DMS79 treated with DMSO at 0.1 percent for 48 hours (cell line): ENCODE measurements at places on chromosomes 12 and 14.

GRCh38 chr12:58773986-58774385 is 146.3 kb downstream of the LRIG3 start:
- DNase-seq: no peak

GRCh38 chr12:54692353-54692752 is 44.2 kb upstream of the DCD start:
- DNase-seq: no peak

- DNase-seq: no peak
Observed at GRCh38 chr12:79635676-79636075, 55.1 kb downstream of the PAWR start.

- DNase-seq: no peak
Observed at GRCh38 chr12:27367078-27367477, 34.4 kb downstream of the BMAL2 start.

DNA sequence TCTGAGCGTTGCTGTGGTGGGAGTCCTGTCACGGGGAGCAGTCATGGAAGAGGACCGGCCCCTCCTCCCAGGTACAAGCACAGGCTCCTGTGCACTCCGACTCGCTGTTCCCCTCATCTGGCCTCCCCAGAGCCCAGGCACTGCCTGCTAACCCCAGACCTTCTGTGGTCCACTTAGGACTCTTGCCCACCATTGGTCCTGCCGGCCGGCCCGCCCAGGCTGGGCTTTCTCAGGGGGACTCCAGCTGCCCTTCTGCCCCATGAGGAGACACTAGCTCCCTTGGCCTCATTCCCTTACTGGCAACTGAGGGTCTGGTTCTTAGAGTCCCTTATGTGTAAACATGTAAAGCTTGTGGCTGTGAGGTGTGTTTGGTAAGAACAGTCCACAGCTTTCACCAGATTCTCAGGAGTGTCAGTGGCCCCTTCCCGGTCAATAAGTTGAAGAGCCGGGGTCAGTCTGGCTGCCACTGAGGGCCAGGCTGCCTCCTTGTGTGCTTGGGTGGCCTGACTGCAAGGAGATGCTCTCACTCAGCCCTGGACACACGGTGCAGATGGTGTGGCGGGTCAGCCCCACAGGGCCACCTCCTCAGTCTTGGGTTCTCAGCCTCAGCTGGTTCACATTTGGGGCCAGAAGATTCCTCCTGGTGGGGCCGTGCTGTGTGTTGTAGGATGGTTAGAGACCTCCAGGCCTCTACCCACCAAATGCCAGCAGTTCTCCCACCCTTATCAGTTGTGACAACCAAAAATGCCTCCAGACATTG is 43.6 kb downstream of the DDX51 start:
- no peak for DNase-seq

GRCh38 chr12:91980389-91980821 is 165.2 kb downstream of the BTG1 start:
- DNase-seq: no peak

- DNase-seq: no peak
Observed at GRCh38 chr12:18429366-18429765, 168.0 kb downstream of the PIK3C2G start.

DNA sequence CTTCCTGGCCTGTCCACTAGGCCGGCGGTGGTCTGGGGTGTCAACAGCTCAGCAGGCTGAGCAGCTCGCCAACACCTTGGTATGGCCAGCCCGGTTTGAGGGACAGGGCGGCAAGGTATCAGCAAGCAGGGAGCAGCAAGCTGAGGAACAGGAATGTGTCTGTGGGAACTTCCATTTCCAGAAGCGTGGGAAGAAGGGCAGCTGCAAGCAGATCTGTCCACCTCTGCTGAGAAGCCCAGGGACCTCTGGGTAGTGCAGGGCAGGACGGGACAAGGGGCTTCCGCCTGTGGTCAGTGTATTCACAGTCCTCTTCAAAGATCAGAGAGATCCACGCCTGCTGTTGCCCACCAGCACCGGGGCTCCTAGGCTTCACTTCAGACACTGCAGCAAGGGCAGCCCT is 36.0 kb downstream of the ACTN1 start:
- no peak for DNase-seq

DNA sequence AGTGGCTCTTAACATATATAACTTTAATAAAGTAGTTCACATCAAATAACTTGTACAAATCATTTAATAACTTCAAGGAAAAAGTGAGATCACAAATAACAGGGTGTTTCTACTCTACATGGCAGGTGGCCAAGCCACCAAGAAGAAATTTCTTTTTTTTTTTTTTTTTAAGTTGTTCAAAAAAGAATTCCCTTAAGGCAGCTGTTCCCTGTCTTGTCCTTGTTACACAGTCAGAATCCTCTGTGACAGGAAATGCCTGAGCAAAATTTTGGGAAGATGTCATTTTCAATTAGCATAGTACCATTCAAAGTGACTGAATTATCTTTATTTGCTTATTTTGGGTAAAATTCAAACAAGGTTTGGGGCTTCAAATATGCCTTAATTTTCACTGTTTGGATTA is 79.4 kb downstream of the LIN7A start:
- no peak for DNase-seq

DNA sequence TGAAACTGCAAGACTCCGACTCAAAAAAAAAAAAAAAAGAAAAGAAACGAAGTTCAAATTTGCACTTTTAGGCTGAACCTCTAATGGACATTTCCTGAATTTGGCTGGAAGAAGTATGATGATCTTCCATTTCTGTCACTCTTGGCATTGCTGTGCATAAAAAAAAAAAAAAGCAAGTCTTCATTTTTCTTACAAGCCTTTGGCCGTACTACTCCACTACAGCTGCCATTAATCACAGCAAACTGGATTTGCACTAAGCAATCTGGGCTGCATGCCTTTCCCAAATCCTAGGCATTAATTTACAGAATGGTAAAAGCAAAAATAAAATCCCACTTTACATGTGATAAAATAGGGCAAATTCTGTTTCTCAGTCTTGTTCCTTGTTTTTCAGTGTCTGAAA is 7.1 kb downstream of the CSRP2 start:
- DNase-seq: no peak

GRCh38 chr14:76998910-76999309 is 29.6 kb downstream of the IRF2BPL start:
- DNase-seq: no peak
